ENCODE measurements at places on chromosomes 16 and 17. TPM values are rescaled to one million over a fixed set of nuclear protein-coding genes. Genes with fewer than 3 reads are reported as not detected.

Gene CDH3
- polyA plus RNA-seq = 0.14 TPM

- H3K27me3 ChIP-seq = no peaks in the 10 kb centered on the region
- peaks cover 19% of the 10 kb centered on the region for H3K4me1 ChIP-seq
- peak overlapping the region; percentile 76 for H3K27ac ChIP-seq
- H3K36me3 ChIP-seq = no peaks in the 10 kb centered on the region
- DNase-seq = peak; percentile 5
Measured at GRCh38 chr16:53055541-53056391, 975 bp downstream of the CHD9 start.

GRCh38 chr17:77315010-77315409 lies 174.2 kb downstream of the SEC14L1 start:
- no peak for DNase-seq
- H3K4me3 ChIP-seq = no peak overlapping the region
- no peaks in the 10 kb centered on the region for H3K27me3 ChIP-seq
- peaks cover 10% of the 10 kb centered on the region for H3K4me1 ChIP-seq
- no peak overlapping the region for H3K27ac ChIP-seq
- no peaks in the 10 kb centered on the region for H3K36me3 ChIP-seq

Gene NPIPB5
- 11.3 TPM for polyA plus RNA-seq

Gene CCL16
- polyA plus RNA-seq = not detected

GRCh38 chr16:58848662-58849002 lies 114.5 kb upstream of the GOT2 start:
- no peak for DNase-seq
- no peaks in the 10 kb centered on the region for H3K4me1 ChIP-seq
- H3K27me3 ChIP-seq = no peaks in the 10 kb centered on the region
- no peaks in the 10 kb centered on the region for H3K36me3 ChIP-seq
- no peak overlapping the region for H3K4me3 ChIP-seq

DNA sequence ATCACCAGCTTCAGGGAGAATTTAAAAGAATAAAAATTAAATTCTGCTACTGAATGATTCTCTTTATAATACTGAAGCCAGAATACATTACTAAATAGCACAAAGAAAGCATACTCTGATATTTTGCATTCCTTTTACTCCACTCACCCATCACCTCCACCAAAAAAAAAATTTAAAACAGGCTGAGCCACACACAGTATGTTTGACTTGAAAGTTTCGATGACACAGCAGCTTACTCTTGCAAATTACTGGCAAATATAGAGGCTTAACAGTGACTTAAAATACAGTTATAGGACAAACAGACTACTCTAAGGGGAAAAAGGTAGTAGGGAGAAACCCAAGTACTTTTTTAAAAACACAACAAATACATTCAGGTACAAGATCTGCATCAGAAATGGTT lies 39.2 kb downstream of the GPATCH8 start:
- no peaks in the 10 kb centered on the region for H3K27me3 ChIP-seq
- H3K36me3 ChIP-seq = no peaks in the 10 kb centered on the region
- peaks cover 7% of the 10 kb centered on the region for H3K4me1 ChIP-seq
- no peak overlapping the region for H3K4me3 ChIP-seq

Gene CDH8
- not detected for polyA plus RNA-seq

Gene ABCC11
- polyA plus RNA-seq = not detected

Gene KNOP1
- 11.0 TPM for polyA plus RNA-seq

Gene TPSG1
- not detected for polyA plus RNA-seq

GRCh38 chr16:83738923-83739503 lies 68.8 kb upstream of the HSBP1 start:
- no peak overlapping the region for H3K4me3 ChIP-seq
- H3K27ac ChIP-seq = no peak overlapping the region
- no peak for DNase-seq
- H3K27me3 ChIP-seq = no peaks in the 10 kb centered on the region
- no peaks in the 10 kb centered on the region for H3K36me3 ChIP-seq

Gene RHBDL1
- polyA plus RNA-seq = 0.29 TPM

DNA sequence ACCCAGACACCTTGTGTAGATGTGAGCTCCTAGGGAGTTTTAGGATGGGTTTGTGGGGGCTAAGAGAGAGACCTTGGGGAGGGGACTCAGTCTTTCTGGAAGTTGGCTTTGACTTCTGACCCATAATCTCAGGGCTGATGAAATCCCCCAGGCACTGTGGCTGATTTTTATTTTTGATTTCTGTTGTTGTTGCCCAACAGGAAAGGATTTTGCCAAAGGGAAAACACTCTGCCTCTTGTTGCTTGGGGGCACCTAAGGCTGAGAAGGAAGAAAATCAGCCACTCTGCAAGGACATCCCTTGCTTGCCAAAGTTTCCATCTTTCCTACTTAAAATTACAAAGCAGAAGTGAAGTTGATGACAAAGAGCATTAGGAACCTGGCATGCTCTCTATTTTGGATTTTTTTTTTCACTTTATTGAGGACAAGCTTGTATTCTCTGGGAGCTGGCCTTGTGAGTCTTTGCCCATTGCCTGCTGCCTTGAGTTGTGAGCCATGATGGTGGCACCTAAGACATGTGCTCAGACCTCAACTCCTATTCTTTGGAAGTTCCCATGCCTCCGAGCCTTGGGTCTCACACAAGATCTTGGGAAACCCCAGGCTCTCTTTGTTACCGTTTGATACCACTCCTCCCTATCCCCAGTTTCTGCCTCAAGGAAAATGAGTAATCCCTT lies 3.2 kb upstream of the C1QTNF1 start:
- peaks cover 11% of the 10 kb centered on the region for H3K27me3 ChIP-seq
- peaks cover 4% of the 10 kb centered on the region for H3K4me1 ChIP-seq
- no peaks in the 10 kb centered on the region for H3K36me3 ChIP-seq
- H3K4me3 ChIP-seq = no peak overlapping the region

DNA sequence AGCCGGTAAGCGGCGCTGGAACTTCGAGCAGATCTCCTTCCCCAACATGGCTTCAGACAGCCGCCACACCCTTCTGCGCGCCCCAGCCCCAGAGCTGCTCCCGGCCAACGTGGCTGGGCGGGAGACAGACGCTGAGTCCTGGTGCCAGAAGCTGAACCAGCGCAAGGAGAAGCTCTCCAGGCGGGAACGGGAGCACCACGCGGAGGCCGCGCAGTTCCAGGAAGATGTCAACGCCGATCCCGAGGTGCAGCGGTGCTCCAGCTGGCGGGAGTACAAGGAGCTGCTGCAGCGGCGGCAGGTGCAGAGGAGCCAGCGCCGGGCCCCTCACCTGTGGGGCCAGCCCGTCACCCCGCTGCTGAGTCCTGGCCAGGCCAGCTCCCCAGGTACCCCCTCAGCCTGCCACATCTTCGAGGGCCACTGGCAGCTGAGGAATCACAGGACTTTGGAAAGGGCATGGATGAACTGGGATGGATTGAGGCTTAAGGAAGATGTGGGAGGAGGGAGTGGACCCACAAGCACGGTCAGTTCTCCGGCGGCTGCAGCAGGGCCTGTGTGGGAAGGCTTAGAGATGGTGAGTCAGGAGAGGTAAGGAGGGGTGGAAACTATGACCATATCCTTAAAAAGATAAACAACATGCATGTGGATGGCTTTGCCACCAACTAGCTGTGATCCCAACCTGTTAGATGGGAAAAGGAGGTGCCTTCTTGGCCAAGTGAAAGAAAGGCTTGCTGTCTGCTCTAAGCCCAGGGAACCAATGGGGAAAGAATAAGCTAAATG lies 3.4 kb upstream of the LLGL2 start:
- DNase-seq = no peak
- no peak overlapping the region for H3K4me3 ChIP-seq
- H3K27me3 ChIP-seq = no peaks in the 10 kb centered on the region
- H3K4me1 ChIP-seq = peaks cover 37% of the 10 kb centered on the region
- H3K27ac ChIP-seq = no peak overlapping the region

- peaks cover 20% of the 10 kb centered on the region for H3K4me1 ChIP-seq
- no peaks in the 10 kb centered on the region for H3K27me3 ChIP-seq
- H3K27ac ChIP-seq = no peak overlapping the region
- DNase-seq = peak; percentile 75
- H3K36me3 ChIP-seq = peaks cover 6% of the 10 kb centered on the region
Measured at GRCh38 chr17:49696233-49696761, 11.5 kb downstream of the SLC35B1 start.

DNA sequence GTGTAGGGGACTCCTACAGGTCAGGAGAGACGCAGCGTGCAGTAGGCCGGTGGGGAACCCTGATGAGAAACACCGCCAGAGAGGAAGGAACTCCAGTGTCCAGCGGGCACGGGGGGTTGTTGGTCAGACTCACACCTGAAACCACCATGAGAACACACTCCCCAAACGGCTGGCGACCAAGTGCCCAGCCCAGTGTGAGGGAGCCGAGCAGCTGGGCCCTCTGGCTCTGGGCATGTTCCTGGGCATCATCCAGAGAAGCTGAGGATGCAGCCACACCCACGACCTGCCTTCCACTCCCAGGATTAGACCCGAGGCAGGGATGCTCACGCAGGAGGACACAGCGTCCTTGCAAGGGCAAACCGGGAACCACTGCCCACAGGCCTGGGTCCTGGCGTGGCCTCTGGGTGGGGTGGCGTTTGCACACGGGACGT lies 108.3 kb upstream of the ZNF750 start:
- no peak overlapping the region for H3K27ac ChIP-seq
- H3K27me3 ChIP-seq = no peaks in the 10 kb centered on the region
- no peaks in the 10 kb centered on the region for H3K4me1 ChIP-seq
- peaks cover 7% of the 10 kb centered on the region for H3K36me3 ChIP-seq
- no peak overlapping the region for H3K4me3 ChIP-seq

GRCh38 chr17:82444941-82445521 lies 5.5 kb downstream of the CYBC1 start:
- DNase-seq = no peak
- H3K27ac ChIP-seq = no peak overlapping the region
- H3K27me3 ChIP-seq = no peaks in the 10 kb centered on the region
- no peak overlapping the region for H3K4me3 ChIP-seq
- peaks cover 13% of the 10 kb centered on the region for H3K36me3 ChIP-seq
- H3K4me1 ChIP-seq = peaks cover 14% of the 10 kb centered on the region

- peak overlapping the region; percentile 16 for H3K4me3 ChIP-seq
- DNase-seq = no peak
- no peaks in the 10 kb centered on the region for H3K36me3 ChIP-seq
- peaks cover 71% of the 10 kb centered on the region for H3K4me1 ChIP-seq
Measured at GRCh38 chr17:57606111-57606875, 138.8 kb downstream of the CCDC182 start.

DNA sequence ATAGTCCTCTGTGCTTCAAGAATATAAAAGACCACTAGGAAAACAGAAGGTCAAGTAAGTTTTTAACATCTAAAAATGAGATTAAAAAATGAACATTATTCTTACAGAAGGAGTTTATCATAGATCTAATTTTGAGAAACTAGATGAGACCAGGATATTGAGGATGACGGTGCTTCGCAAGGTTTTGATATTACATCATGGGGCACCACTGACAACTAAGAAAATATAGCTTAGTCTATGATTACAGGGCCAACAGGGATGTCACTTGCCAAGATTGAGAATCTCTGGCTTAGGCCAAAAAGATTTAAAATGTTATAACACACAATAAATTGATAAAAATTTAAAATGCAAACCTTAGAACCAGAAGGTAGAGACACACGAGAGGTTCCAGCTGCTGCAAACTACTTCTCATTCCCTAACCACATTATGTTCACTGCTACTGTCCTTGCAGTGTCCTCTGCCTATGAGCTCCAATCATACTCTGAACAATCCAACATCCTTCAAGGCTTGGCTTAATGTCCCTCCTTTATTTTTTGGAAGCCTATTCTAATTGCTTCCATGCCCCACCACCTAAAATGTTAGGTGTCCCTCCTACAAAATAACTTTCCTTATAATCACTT lies 33.2 kb downstream of the USP32 start:
- peaks cover 12% of the 10 kb centered on the region for H3K4me1 ChIP-seq
- H3K36me3 ChIP-seq = no peaks in the 10 kb centered on the region
- H3K27me3 ChIP-seq = no peaks in the 10 kb centered on the region

DNA sequence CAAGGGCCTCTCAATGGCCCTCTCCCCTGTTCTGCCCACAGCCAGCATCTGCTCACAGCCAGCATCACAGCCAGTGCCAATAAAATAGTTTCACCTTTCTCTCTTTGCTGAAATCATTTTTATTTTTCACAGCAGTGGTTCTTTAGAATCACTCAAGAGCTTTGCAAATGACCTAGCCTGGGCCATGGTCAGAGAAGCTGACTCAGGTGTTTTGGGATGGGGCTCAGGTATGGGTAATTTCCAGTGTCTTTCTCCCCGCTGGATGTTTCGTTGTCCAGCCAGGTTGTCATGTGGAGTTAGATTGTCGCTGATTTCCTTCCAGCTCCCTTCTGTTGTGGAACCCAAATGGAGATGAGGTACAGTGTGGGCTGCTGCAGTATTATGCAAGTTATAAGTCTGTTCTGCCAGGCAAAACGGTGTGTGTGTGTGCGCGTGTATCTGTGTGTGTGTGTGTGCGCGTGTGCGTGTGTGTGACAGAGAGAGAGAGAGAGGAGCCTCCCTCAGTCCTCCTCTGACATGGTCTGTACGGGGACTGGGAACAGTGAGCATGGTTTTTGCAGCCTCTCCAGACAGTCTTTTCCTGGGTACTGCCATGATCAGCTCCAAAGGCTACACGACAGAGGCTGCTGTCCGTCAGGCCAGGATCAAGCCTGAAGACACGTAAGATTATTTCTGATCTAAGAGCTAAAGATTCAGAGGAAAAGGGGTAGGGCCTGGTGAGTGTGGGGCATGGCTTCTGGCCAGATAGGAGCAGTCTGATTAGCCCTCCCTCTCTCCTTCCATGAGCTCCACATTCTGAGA lies 1.4 kb upstream of the PMP22 start:
- peaks cover 17% of the 10 kb centered on the region for H3K27me3 ChIP-seq
- H3K36me3 ChIP-seq = no peaks in the 10 kb centered on the region
- no peak for DNase-seq
- H3K4me3 ChIP-seq = no peak overlapping the region
- H3K4me1 ChIP-seq = peaks cover under 1% of the 10 kb centered on the region

Gene PNMT
- polyA plus RNA-seq = 0.39 TPM

- peaks cover 64% of the 10 kb centered on the region for H3K4me1 ChIP-seq
- no peaks in the 10 kb centered on the region for H3K27me3 ChIP-seq
- no peak for DNase-seq
- peaks cover 6% of the 10 kb centered on the region for H3K36me3 ChIP-seq
Measured at GRCh38 chr17:35519906-35520442, 17.5 kb downstream of the SLFN12L start.

GRCh38 chr16:71647391-71647790 lies 21.4 kb downstream of the MARVELD3 start:
- no peaks in the 10 kb centered on the region for H3K4me1 ChIP-seq
- H3K27ac ChIP-seq = no peak overlapping the region
- H3K36me3 ChIP-seq = peaks cover 4% of the 10 kb centered on the region
- no peaks in the 10 kb centered on the region for H3K27me3 ChIP-seq
- no peak for DNase-seq
- H3K4me3 ChIP-seq = no peak overlapping the region

- H3K27me3 ChIP-seq = no peaks in the 10 kb centered on the region
- H3K4me1 ChIP-seq = no peaks in the 10 kb centered on the region
- DNase-seq = no peak
- H3K36me3 ChIP-seq = no peaks in the 10 kb centered on the region
- H3K27ac ChIP-seq = no peak overlapping the region
Measured at GRCh38 chr17:55601874-55602364, 90.7 kb upstream of the SMIM36 start.

- peaks cover 38% of the 10 kb centered on the region for H3K4me1 ChIP-seq
- H3K36me3 ChIP-seq = no peaks in the 10 kb centered on the region
- H3K27ac ChIP-seq = peak overlapping the region; percentile 18
- H3K27me3 ChIP-seq = no peaks in the 10 kb centered on the region
- DNase-seq = peak; percentile 36
- no peak overlapping the region for H3K4me3 ChIP-seq
Measured at GRCh38 chr17:36066365-36066985, 2.4 kb downstream of the CCL18 start.

GRCh38 chr16:54370278-54371040 lies 83.9 kb upstream of the IRX3 start:
- H3K4me1 ChIP-seq = no peaks in the 10 kb centered on the region
- no peaks in the 10 kb centered on the region for H3K27me3 ChIP-seq
- DNase-seq = no peak
- no peak overlapping the region for H3K27ac ChIP-seq

Measured in CD8-positive, alpha-beta memory T cell (primary cell).